ENCODE measurements at places on chromosomes 11 and 22.

- no peak for DNase-seq
These were observed 49.7 kb upstream of the TTLL12 start for GRCh38 chr22:43236411-43237166.

DNA sequence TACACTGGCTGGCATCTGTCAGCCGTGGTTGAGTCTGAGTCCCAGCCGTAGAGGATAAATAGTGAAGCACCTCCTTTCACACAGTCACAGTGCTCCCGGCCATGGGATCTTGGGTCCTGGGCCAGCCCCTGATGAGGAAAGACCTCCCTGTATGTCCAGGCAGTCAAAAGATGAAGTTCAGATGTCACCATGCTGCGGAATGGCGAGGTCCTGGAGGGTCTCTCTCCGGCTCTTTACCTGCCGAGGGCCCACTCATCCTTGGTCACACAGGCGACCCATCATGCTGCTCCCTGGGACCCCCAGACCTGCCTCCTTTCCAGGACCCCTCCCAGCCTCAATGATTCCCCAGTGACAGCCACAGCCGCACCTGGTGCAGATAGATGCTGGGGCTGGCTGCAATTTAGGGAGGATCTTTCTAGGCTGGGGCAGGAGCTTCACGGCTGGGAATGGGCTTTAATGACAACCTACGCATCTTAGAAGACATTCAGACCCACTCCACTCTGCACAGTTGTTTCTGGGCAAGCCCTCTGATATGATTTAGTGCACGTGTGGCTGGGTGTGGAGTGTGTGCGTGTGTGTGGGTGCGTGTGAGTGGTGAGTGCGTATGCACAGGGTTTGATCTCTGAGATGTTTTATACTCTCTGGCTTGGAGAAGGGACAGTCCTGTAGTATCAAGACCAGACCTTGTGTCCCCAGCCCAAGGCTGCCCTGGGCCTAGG is 79.7 kb downstream of the FBLN1 start:
- DNase-seq = peak; percentile 67

GRCh38 chr11:66579017-66579606 is 10.7 kb upstream of the CTSF start:
- no peak for DNase-seq

- DNase-seq = no peak
These were observed 79.9 kb upstream of the DRD2 start for GRCh38 chr11:113555071-113555619.

- DNase-seq = peak; percentile 63
These were observed 69.4 kb upstream of the FGF3 start for GRCh38 chr11:69888483-69889181.

DNA sequence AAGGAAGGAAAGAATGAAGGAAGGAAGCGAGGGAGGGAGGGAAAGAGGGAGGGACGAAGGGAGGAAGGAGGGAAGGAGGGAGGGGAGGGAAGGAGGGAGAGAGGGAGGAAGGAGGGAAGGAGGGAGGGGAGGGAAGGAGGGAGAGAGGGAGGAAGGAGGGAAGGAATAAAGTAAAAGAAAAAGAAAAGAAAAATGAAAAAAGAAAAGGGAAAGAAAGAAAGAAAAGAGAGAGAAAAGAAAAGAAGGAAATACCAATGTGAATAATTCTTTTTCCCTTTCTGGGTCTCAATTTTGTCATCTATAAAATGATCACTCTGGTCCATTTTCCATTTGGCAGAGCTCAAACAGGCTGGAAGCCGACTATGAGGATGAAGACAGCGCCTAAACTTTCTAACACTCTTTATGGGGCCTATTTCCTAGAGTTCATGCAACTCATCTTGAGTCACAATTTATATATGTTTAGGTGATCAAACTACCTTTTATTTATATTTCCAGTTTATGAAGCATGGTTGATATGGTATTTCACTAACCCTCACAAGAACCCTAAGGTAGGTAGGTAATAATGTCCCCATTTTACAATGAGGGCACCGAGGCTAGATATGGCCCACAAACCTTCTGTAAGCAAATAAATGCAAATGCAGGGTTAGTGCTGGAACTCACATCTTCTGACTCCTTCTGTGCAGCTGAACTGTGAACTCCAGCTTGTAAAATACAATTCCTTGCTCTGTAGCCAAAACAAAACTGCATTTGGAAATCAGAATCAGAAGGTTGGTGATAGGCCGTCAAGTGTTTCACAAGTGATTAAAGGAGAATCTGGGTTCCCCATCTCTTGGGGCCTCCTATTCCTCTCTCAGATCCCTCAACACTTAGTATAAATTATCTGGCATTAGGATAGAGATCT is 434.3 kb downstream of the ETS1 start:
- no peak for DNase-seq
